Uterine smooth muscle cell (primary cell): ENCODE measurements at places on chromosomes 1 and 21. TPM values are rescaled to one million over a fixed set of nuclear protein-coding genes. Genes with fewer than 3 reads are reported as not detected.

PTPN22 gene
- total RNA-seq: 0.66 and 0.75 TPM in 2 replicates

AGMAT gene
- total RNA-seq: 1.1 and 1.8 TPM in 2 replicates

HPCAL4 gene
- not detected in 2 replicates for total RNA-seq

LIPI gene
- not detected in 2 replicates for total RNA-seq

JUN gene
- 78.2 and 112 TPM in 2 replicates for total RNA-seq
